ENCODE measurements at places on chromosomes 16 and 17.
A peak's percentile ranks its signal among the peaks of the same experiment; 100 is the strongest.

DNA sequence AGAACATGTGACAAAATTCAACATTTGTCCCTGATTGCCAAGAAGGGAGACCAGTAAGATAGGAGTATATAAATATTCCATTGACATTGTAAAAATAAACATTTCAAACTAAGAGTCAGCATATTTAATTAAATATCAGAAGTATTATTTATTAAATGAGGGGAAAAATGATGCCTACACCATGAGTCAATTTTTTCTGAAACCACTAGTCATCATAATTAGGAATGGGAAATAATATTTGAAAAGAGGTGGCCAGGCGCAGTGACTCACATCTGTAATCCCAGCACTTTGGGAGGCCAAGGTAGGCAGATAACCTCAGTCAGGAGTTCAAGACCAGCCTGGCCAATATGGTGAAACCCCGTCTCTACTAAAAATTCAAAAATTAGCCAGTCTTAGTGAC, 2.1 kb downstream of the CMTM1 start:
- peaks cover 13% of the 10 kb centered on the region for H3K4me1 ChIP-seq
- no peaks in the 10 kb centered on the region for H3K27me3 ChIP-seq
- DNase-seq, result no peak
- H3K36me3 ChIP-seq, result peaks cover 23% of the 10 kb centered on the region
- no peak overlapping the region for H3K27ac ChIP-seq

GRCh38 chr16:49855280-49855821, 561 bp downstream of the ZNF423 start:
- H3K4me1 ChIP-seq, result peaks cover 10% of the 10 kb centered on the region
- no peak overlapping the region for H3K27ac ChIP-seq
- no peaks in the 10 kb centered on the region for H3K36me3 ChIP-seq
- DNase-seq, result peak; percentile 54
- peaks cover 26% of the 10 kb centered on the region for H3K27me3 ChIP-seq
- no peak overlapping the region for H3K4me3 ChIP-seq

GRCh38 chr17:2253362-2253761, 50.2 kb downstream of the SMG6 start:
- DNase-seq, result no peak
- no peaks in the 10 kb centered on the region for H3K36me3 ChIP-seq
- no peaks in the 10 kb centered on the region for H3K27me3 ChIP-seq
- H3K4me1 ChIP-seq, result peaks cover 21% of the 10 kb centered on the region
- H3K4me3 ChIP-seq, result no peak overlapping the region
- no peak overlapping the region for H3K27ac ChIP-seq

DNA sequence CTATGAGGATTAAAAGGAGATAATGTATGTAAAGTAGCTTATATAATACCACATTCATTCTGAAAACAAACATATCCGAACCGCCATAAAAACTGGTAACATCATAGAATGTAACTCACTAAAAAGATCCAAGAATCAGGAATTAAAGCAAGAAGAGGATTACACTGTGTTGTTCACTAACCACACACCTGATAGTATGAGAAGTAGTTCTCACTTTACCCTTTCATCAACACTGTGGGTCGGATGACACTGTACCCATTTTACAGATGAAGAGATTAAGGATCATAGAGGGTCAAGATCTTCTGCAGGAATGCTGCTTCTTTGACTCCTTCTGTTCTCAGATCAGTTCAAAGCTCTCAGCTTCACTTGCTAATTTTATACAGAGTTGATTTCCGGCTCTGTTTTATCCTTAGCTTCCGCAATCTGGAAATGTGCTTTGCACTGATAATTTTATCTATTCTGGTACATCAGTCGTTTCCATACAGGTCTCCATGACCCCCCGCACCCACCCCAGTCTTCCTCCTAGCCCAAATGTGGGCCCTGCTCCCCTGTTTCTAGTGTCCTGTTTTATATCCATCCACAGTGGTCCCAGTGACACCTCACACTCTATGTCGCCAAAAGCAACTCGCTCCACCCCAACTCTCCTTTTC, 288.6 kb upstream of the CCL2 start:
- peaks cover 34% of the 10 kb centered on the region for H3K4me1 ChIP-seq
- H3K4me3 ChIP-seq, result no peak overlapping the region
- H3K27me3 ChIP-seq, result no peaks in the 10 kb centered on the region
- no peak for DNase-seq
- H3K36me3 ChIP-seq, result no peaks in the 10 kb centered on the region

GRCh38 chr16:74990832-74991231, 5.9 kb upstream of the WDR59 start:
- no peaks in the 10 kb centered on the region for H3K36me3 ChIP-seq
- no peak overlapping the region for H3K4me3 ChIP-seq
- DNase-seq, result no peak
- no peak overlapping the region for H3K27ac ChIP-seq

DNA sequence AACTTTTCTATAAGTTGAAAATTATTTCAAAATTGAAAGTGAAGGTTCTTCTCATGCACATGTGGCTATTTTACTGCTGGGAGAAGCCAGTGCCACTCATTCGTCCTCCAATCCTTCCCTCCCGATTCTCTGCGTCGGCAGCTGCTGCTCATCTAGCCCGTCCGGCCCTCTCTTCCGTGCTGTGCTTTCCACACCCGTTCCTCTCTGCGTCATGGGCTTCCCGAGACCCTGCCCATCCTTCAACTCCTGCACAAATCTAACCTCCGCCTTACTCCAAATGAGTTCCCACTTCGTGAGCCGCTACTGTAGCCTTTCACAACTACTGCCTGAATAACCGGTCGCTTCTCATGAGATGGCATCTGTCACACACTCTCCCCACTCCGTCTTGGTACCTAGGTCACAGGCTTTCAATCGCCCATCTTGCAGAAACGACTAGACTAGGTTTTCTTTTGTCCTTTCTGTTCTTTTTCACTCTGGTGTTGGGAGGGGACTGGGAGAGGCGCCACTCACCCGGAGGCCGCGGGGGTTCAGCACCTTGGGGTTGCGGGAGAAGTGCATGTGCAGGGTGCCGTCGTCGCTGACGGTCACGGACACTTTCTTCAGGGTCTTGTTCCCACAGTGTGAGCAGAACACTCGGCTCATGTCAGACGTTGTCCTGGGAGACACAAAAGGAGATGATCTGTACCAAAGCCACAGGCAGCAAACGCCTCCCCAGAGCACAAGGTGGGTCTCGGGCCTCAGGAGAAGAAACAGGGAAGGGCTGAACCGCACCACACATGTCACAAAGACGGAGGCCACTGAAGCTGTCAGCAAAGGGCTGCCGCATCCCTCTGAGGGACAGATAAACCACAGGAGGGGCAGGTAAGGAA, 10.1 kb downstream of the NOB1 start:
- no peak for DNase-seq
- peaks cover 80% of the 10 kb centered on the region for H3K36me3 ChIP-seq
- no peaks in the 10 kb centered on the region for H3K4me1 ChIP-seq
- H3K27ac ChIP-seq, result no peak overlapping the region
- H3K27me3 ChIP-seq, result no peaks in the 10 kb centered on the region
- no peak overlapping the region for H3K4me3 ChIP-seq

DNA sequence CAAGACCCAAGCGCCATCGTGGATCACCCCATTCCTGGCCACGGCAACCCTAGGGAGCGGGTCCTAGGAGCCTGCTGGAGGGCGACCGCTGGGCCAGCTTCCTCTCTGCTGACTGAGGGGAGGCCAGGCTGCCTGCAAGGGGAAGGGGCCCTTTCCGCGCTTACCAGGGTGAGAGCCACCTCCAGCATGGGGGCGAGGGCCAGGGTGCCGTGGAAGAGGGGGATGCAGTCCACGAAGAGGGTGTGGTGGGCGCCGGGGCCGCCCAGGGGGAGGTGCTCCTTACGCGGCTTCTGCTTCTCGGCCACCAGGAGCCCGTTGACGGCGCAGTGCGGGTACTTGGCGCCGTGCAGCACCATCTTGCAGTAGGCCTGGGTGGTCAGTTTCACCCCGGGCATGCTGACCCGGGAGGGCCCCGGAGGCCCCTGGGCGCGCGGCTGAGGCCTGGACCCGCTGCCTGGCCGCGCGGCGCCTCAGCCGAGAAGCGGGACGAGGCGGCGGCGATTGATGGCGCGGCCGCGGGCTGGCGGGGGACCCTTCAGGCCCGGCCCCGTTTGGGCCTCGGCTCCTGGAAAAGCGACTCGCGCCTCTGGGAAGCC, 345 bp downstream of the EMC8 start:
- peak overlapping the region; percentile 97 for H3K27ac ChIP-seq
- H3K4me3 ChIP-seq, result peak overlapping the region; percentile 38
- no peaks in the 10 kb centered on the region for H3K27me3 ChIP-seq
- no peak for DNase-seq

- H3K27ac ChIP-seq, result no peak overlapping the region
- H3K4me1 ChIP-seq, result no peaks in the 10 kb centered on the region
- H3K36me3 ChIP-seq, result no peaks in the 10 kb centered on the region
- H3K4me3 ChIP-seq, result no peak overlapping the region
- no peaks in the 10 kb centered on the region for H3K27me3 ChIP-seq
Observed at GRCh38 chr16:77290451-77291115, 91.4 kb downstream of the SYCE1L start.

- H3K27me3 ChIP-seq, result no peaks in the 10 kb centered on the region
- no peaks in the 10 kb centered on the region for H3K4me1 ChIP-seq
- no peak overlapping the region for H3K4me3 ChIP-seq
- no peak overlapping the region for H3K27ac ChIP-seq
- DNase-seq, result no peak
- no peaks in the 10 kb centered on the region for H3K36me3 ChIP-seq
Observed at GRCh38 chr16:9469512-9469911, 378.1 kb downstream of the HAPSTR1 start.

- H3K27me3 ChIP-seq, result no peaks in the 10 kb centered on the region
- no peak overlapping the region for H3K27ac ChIP-seq
- H3K36me3 ChIP-seq, result no peaks in the 10 kb centered on the region
- no peak overlapping the region for H3K4me3 ChIP-seq
Observed at GRCh38 chr17:10094797-10095196, 103.6 kb downstream of the GAS7 start.

DNA sequence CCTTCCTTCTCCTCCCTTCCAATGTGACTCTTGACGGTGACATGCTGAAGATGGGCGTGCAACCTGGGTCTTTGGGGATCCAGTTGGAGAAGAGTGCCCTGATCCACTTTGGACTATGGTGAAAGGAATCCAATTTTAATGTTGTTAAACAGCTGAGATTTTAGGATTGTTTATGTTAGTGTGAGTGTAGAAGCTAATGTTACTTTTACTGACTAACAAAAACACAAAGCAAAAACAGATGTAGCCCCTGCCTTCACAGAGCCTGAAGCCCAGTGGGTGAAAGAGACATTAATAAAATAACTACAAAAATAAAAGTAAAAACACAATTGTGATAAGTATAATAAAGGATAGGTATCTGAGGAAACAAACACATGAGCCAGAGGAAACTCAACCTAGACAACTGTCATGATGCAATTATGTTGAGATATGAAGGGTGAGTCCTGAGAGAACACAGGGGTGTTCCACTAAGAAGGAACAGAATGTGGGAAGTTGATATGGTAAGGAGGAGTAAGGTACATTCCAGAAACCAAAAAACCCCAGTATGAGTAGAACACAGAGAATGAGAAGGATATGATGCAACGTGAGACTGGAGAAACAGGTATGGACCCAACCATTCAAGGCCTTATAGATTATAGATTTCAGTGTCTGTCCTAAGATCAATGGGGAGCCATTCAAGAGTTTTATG, 115.1 kb upstream of the PMFBP1 start:
- no peaks in the 10 kb centered on the region for H3K36me3 ChIP-seq
- no peak overlapping the region for H3K27ac ChIP-seq
- no peaks in the 10 kb centered on the region for H3K4me1 ChIP-seq
- no peak overlapping the region for H3K4me3 ChIP-seq
- no peaks in the 10 kb centered on the region for H3K27me3 ChIP-seq

DNA sequence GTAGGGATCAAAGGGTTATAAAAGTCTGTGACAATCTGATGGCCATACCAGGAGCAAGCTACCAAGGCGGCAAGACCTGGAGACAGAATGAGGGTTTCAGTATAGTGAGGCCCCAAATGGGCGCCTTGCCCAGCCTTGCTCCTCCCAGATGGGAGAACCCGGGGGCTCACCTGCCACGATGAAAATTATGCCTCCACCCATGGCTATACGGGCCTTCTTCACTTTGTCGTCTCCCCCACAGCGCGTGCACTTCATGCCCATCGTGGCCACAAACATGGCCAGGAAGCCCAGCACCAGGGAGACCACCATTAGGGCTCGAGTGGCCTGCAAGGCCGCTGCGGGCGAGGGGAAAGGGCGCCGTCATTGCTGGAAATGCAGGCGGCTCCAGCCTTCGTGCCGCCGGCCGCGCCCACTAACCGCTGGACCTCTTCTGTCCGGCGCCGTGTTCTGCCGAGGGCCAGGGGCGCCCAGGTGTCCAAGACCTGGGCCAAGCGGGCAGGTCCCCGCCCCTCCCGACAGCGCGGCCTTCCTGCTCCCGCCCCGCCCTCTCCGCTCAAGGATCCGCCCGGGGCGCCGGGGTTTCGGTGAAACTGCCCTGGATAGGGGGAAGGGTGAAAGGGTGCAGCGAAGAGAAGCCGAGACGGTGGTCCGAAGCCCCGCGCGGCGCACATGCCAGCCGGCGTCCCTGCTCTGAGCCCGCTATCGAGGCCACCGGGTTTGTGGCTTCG, 1.5 kb downstream of the CLDN7 start:
- H3K27me3 ChIP-seq, result no peaks in the 10 kb centered on the region
- no peak overlapping the region for H3K4me3 ChIP-seq
- no peak for DNase-seq
- peaks cover 7% of the 10 kb centered on the region for H3K36me3 ChIP-seq

DNA sequence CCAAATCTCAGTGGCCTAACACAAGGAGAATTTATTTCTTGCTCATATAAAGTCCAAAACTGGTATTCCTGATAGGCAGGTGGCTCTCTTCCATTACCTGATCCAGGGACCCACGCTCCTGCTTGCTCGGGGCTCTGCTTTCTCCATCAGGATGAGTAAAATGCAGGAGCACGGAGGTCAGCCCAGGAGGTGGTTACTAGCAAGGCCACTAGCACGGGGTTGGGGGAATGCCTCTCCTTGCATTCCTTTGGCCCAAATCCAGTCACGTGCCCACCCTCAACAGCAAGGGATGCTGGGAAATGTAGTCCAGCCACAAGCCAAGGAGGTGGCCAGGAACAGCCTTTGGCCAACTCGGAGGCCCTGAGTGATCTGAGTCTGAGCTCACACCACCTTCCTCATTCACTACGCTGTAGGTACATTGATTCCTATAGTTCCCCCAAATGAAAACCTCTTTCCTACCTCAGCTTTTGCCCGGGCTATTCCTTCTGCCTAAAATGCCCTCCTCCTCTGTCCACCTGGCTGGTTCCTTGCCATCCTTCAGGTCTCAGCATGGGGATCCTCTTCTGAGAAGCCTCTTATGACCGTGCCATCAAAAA, 38.3 kb upstream of the HAPSTR1 start:
- no peaks in the 10 kb centered on the region for H3K36me3 ChIP-seq
- no peak for DNase-seq
- no peaks in the 10 kb centered on the region for H3K4me1 ChIP-seq
- no peak overlapping the region for H3K27ac ChIP-seq
- H3K4me3 ChIP-seq, result no peak overlapping the region
- H3K27me3 ChIP-seq, result no peaks in the 10 kb centered on the region

DNA sequence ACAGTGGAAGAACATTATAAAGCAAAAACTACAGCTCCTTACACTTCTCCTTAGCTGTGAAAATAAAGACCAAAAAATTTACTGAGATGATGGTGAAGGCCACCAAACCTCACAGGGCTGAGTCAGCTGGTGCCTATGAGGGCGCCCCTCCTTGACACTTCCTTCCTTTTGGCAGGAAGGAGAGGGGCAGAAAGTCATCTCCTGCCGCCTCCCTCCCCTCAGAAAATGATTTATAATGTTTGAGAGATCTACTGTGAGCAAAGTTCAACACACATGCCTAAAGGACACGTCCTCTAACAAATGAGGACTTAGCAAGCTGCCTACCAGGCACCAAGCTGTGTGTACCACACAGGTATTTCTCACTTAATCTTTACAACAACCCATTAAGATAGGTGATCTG, 245.7 kb downstream of the PRKCA start:
- peaks cover 34% of the 10 kb centered on the region for H3K4me1 ChIP-seq
- peak; percentile 7 for DNase-seq
- H3K27me3 ChIP-seq, result no peaks in the 10 kb centered on the region
- H3K4me3 ChIP-seq, result no peak overlapping the region
- H3K36me3 ChIP-seq, result no peaks in the 10 kb centered on the region
